Stimulated activated CD4-positive, alpha-beta T cell treated with anti-CD3 and anti-CD28 coated beads, TNF-alpha, amount 100 ng/mL, for 1 hour (primary cell): ENCODE measurements at places on chromosomes 6 and 20.

DNA sequence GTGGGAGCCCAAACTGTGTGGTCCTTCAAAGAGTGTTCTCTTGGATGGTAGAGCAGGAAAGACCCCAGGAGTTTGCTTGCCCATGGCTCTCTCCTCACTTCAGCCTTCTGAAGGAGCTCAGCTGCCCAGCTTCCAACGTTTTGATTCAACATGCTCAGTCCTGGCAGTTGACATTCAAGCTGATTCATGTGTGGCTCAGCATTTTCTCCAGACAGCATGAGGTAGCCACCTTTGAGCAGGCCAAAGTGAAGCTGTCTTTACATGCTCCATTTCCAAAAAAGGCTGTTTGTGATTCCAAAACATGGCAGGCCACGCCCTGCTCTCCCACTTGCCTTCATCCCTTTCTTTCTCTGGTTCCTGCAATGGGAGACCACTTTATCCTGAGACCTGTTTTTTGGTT is 280.2 kb downstream of the TBC1D7 start:
- DNase-seq = no peak

DNA sequence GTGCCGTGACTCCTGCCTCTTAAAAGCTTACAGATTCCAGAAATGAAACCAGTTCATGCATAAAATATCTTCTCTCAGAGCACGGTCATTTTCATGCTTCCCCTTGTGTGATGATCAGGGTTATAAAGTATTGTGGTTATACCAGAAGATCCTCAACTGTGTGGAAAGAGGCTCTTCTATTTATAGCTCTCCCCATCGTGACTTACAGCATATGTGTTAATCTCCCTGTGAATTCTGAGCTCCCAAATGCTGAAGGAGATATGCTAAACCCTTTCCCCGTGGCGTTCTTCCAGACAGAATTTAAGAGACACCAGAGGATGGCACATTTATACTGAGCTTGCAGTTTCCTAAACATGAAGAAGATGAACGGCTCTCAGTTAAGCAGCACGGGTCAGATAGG is 158.8 kb downstream of the CDH26 start:
- no peak for DNase-seq

DNA sequence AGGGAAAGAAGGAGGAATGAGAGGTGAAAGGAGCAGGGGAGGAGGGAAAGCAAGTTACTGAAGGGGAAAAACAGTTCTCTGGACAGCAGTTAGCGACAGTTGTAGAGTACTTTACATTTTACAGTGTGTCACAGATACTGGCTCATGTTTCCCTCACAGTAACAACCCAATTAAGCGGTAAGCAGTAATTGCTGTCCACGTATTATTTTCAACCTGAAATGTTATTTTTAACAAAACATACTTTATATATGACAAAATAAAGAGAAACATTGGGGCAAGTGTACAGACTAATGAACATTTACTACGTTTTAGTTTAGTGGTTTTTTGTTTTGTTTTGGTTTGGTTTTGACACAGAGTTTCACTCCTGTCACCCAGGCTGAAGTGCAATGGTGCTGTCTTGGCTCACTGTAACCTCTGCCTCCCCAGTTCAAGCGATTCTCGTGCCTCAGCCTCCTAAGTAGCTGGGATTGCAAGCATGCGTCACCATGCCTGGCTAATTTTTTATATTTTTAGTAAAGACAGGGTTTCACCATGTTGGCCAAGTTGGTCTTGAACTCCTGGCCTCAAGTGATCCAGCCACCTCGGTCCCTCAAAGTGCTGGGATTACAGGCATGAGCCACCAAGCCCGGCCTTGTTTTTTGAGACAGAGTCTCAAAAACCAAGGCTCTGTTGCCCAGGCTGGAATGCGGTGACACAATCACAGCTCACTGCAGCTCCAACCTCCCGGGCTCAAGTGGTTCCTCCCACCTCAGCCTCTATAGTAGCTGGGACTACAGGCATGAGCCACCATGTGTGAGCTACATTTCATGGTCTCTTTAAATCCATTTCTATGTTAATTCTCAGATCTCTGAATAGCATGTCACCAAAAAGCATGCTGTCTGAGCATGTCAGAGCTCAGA is 22.6 kb upstream of the BTN3A2 start:
- no peak for DNase-seq

- DNase-seq = no peak
Observed at GRCh38 chr20:49136817-49137571, 51.1 kb downstream of the STAU1 start.

DNA sequence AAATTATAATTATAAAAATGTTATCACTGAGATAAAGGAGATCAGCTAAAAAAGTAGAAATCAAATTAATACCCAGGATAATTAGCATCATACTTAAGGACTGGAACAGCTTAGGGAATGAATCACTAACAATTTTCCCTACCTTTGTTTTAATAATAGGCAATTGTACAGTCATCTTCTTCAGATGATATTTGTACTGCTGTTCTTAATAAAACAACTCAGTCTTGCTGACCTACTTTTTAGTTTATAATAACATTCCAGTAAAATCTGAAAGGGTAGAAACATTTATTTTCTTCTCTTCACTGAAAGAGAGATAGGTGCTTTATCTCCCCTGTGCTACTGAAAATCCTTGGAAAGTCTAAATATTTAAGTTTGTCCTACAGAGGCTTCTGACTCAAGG is 271.2 kb upstream of the THEMIS start:
- no peak for DNase-seq

DNA sequence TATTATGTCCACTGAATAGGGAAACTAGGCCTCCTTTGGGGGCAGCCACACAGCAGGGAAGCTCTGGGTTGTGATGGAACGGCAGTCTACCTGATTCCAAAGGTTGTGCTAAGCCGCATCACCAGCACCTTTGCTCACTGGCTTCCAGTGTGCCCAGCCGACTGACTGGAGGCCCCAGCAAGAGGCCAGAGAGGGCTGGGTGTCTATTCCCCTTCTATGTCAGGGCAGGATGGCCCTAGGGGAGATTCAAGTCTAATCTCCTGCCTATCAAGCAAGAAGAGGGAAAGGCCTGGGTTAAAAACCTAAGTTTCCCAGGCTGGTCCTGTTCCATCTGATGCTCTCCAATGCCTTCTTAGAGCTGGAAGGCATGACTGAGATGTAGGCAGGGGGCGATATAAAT is 53.6 kb downstream of the JPH2 start:
- no peak for DNase-seq

DNA sequence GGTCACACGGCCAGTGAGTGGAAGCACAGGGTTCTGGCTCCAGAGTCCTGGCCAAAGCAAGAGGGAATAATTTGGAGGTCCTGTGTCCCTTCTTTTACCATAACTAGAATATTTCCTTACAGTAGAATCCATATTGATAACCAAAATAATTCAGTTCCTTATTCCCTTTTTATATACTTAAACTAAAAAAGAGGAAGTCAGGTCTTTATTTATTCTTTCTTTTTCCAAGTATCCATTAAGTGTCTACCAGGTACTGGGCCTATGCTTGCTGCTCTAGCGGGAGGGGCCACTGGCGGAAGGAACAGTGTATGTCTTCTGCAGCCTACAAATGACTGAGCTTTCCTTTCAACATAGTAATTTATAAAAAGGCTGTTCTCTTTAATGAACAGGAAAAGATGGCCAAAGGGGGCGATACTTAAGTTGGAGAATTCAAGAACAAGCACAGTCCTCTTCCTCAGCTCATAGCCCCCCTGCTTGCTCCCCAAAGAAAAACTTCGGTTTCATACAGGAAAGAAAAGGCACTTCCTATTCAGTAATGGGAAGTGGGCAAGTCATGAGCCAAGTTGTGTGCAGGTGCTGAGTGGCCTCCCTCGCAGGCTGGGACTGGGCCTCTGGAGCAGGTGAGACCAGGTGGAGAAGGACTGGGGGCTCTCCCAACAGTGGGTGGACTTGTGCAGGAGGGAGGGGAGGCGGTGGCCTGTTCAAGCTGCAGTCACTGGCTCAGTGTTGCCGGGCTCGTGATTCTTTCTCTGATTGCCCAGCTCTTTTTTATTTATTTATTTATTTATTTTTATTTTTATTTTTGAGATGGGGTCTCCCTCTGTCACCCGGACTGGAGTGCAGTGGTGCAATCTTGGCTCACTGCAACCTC is 110.9 kb downstream of the ARMC2 start:
- no peak for DNase-seq
